ENCODE measurements at places on chromosomes 7 and 10. TPM values are rescaled to one million over a fixed set of nuclear protein-coding genes. Genes with fewer than 3 reads are reported as not detected.

GRCh38 chr10:34163075-34163905 is 651.8 kb downstream of the PARD3 start:
- no peaks in the 10 kb centered on the region for H3K36me3 ChIP-seq
- no peak overlapping the region for H3K27ac ChIP-seq
- peaks cover 12% of the 10 kb centered on the region for H3K4me1 ChIP-seq
- DNase-seq = no peak
- no peak overlapping the region for H3K4me3 ChIP-seq

GRCh38 chr10:49844775-49845595 is 82.9 kb upstream of the OGDHL start:
- H3K4me1 ChIP-seq = peaks cover 9% of the 10 kb centered on the region
- H3K36me3 ChIP-seq = peaks cover 10% of the 10 kb centered on the region
- H3K27ac ChIP-seq = no peak overlapping the region
- peak; percentile 19 for DNase-seq
- H3K4me3 ChIP-seq = no peak overlapping the region

- peaks cover 3% of the 10 kb centered on the region for H3K4me1 ChIP-seq
- no peaks in the 10 kb centered on the region for H3K27me3 ChIP-seq
- no peak overlapping the region for H3K27ac ChIP-seq
- H3K36me3 ChIP-seq = no peaks in the 10 kb centered on the region
- H3K4me3 ChIP-seq = no peak overlapping the region
- peak; percentile 93 for DNase-seq
Measured at GRCh38 chr7:7719236-7719635, 829 bp upstream of the RPA3 start.

DNA sequence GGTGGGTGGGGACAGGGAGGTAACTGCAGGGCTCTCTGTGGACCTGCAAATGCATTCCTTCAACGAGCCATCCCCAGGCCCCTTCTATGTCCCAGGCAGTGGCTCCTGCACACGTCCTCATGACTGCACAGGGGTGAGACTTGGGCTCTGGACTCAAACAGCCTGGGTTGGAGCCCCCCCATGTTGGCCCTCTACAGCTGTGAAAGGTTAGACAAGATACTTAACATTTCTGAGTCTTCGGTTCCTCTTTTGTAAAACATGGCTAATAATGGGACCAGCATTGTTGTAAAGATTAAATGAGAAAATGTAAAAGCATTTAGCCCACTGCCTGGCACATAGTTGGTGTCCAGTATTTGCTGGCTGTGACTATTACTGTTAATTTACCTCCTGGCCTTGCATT is 41.8 kb downstream of the CHST3 start:
- DNase-seq = peak; percentile 26
- H3K4me3 ChIP-seq = no peak overlapping the region
- H3K27me3 ChIP-seq = no peaks in the 10 kb centered on the region

DNA sequence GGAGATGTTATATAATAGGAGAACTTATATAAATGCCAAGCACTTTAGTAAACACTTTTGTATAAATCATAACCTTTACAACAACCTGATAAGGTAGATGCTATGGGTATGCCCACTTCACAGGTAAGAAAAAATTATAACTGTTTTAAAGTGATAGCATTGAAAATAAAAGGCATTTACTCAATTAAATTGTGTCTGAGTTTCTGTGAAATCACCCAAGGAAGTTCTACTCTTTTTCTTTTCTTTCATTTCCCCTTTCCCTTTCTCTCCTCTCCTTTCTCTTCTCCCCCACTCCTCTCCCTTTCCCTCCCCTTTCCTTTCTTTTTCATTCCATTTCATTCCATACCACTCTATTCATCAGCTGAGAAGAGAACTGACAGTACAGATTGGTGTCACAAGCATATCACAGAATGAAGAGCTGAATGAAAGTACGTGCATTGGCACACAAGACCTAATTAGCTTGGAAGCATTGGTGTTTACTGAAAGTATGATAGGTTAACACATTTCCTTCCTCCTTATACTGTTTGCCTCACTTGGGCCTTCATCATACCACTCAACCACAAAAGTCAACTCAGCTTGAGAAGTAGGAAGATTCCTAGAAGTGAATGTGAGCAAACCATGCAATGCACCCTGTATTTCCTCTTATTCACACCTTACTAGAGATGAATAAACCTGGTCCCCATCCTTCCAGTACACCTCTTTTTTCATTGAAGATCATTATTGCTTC is 117.9 kb upstream of the AGR3 start:
- peak; percentile 0 for DNase-seq
- no peaks in the 10 kb centered on the region for H3K27me3 ChIP-seq
- H3K4me3 ChIP-seq = no peak overlapping the region
- H3K4me1 ChIP-seq = no peaks in the 10 kb centered on the region
- H3K27ac ChIP-seq = no peak overlapping the region

Gene FGL2
- total RNA-seq = under 0.01 TPM

Data from osteoblast (primary cell).